Stimulated activated CD4-positive, alpha-beta T cell treated with anti-CD3 and anti-CD28 coated beads, Interleukin-1b, Interleukin-23, amount 100 ng/mL, for 1 hour (primary cell): ENCODE measurements at places on chromosomes 2 and 18.

- no peak for DNase-seq
These were observed 124.2 kb downstream of the CBLN2 start for GRCh38 chr18:72419914-72420313.

DNA sequence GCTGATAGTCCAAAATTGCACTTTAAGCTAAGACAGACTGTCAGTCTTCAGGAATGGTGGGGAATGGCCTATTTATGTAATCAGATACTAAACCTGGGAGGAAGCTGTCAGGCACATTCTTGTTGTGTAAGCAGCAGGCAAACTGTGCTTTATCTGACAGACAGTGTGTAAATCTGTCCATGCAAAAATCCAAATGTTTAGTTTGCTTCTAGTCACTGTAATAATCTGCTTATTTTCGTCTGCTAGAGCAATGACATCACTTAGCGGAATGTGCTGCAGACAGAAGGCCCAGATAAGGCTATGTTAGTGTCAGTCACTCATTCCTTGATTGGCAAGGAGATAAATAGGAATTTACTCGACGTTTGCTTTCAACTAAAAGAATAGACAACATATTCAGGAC lies 263.5 kb downstream of the ZNF407 start:
- no peak for DNase-seq

GRCh38 chr18:6476190-6476589 lies 61.5 kb upstream of the L3MBTL4 start:
- no peak for DNase-seq

DNA sequence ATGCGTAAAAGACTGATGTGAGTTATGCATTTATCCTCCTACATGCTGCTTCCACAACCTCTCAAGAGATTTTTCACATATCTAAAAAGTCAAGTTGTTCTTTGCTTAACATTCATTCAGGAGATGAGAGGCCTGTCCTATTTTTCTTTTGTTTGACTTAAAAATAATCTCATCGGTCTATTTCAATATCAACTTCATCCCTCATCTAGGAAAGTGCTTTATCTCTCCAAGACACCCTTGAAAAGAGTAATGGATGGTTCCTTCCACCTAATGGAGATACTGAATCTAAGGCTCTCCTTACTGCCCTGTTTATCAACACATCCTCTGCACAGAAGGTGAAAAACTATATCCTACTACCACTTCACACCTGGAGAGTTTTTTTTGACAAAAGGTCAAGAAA lies 2.4 kb downstream of the NFE2L2 start:
- DNase-seq, result no peak

DNA sequence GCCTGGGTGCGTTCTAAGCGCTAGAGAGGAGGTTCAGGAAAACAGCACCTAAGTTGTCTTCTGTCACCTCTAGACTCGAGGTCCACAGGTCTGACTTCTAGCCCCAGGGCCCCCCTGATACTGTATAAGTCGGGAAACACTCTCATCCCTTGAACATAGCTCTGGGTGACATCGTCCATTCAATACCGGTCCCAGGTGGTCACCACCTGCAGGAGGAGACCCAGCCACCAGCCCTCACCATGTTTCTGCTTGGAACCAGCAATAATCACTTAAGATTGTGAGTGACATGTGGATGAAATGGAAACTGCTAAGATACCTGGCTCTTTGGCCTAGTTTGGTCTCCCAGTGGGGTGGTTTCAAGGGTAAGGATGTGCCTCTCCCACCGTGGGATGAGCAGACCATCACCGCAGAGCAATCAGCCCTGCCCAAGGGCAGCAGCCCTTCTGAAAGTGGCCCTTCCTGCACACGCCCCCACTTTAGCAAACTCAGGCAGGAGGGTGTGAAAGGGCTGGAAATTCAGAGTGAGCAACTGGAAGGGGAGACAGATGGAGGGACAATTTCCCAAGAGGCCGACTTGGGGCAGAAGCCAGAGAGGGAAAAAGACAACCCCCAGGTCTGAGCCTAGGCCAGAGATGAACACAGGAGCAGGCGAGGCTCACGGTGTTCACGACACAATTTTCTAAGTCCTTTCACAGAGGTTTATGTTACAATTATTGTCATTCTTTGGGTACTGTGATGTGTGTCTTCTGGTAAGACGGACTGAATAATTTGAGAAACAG lies 95.2 kb downstream of the ZNF516 start:
- DNase-seq, result no peak

- DNase-seq, result no peak
These were observed 12.0 kb downstream of the LIPG start for GRCh38 chr18:49573835-49574234.

DNA sequence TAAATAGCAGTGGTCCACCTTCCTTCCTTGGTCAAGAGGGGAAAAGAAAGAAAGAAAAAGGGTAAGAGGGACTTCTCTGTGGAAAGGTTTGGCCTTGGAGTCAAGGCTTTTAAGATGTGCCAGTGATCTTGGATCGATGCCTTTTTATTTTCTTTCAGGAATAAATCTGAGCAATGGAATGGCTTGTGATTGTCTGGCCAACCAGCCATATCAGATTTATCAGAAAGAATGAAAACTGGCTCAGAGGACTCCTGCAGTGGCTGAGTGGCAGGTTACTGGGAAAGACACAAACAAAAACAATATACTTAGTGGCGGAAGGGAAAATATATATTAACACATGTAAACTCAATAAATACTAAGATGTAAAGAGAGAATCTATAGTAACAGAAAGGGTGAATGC lies 4.3 kb downstream of the ERBB4 start:
- no peak for DNase-seq

DNA sequence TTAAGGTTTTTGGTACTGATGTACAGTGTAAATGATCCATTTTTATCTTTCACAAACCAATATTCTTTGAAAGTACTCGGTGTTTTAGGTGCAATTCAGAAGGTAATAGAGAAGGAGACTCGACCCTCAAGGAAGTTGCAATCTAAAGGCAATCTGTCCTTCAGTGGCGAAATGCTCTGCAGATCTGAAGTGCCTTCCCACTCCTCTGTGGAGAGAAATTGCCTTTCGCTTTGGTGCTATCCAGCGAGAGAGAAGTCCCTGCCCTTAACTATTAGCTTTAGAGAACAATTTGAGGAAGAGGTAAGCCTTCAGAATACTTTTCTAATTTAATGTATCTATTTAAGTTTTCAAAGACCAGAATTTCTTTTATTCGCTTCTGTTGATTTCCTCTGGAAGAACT lies 371.8 kb upstream of the FANCL start:
- DNase-seq, result no peak

- no peak for DNase-seq
These were observed 442.4 kb downstream of the EPHA4 start for GRCh38 chr2:221129657-221130056.

GRCh38 chr2:229660951-229661350 lies 53.4 kb downstream of the DNER start:
- DNase-seq, result no peak

DNA sequence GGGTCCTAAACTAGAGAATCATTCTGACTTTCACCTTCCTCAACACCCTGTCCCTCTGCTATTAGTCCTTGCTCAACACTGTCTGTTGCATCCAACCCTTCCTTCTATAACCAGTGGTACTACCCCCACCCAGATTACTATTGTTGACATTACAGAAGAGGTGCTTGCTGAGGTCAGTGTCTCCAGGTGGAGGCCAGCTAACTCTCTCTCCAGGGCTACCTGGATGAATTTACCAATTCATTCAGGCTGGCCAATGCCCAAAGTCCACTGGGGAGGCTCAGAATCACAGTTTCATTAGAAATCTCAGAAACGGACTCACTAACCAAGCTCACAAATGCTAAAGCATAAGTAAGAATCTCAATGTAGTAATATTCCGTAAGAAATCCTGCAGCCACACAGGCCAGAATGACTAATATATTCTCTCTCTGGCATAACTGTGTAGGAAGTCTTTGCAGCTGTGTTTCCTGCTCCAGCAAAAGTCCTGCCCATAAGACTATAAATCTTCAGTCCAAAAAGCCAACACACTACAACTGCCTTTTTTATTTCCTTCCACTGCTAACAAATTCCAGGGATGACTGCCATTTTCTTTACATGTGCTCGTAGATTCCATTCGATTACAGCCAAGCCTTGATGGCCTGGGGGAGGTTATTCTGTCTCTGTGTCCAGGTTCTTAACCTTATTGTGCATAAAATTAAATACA lies 10.0 kb upstream of the TTR start:
- no peak for DNase-seq

DNA sequence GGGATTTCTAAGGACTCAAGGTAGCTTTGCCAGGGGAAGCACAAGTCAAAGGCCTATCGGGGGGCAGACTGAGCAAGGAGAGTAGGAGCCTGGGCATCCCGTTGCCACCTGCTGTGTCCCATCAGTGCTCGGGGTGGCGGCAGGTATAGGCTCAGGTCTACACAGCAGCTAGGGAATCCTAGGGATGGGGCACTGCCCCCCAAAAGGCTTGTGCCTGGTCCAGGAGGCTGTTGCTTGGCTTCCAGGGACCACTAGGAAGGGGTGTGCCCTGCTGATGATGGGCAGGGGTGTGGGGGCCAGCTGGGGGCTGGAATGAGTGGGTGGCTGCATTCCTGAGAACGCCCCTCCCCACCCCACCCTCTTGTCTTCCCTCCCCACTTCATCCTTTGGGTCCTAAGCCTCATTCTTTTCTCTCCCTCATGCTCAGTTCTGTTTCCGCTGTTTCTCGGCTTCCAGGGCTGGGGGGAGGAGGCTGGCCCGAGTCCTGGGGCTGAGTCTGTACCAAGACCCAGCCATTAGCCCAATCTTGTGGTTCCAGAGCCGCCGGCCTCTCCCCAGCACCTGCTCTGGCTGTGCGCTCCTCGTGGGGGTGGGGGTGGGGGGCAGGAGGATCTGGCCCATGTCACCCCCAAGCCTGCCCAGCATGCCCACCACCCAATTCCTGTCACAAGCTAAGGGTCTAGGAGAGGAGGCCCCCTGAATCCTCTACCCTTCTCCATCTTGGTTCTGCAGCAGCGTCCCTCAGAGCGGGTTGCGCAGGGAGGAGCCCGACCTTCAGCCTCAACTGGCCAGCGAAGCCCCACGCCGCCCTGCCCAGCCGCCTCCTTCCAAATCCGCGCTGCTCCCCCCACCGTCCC lies 12.8 kb downstream of the SPEG start:
- DNase-seq, result no peak

GRCh38 chr2:196823750-196824522 lies 14.8 kb upstream of the C2orf66 start:
- DNase-seq, result no peak

DNA sequence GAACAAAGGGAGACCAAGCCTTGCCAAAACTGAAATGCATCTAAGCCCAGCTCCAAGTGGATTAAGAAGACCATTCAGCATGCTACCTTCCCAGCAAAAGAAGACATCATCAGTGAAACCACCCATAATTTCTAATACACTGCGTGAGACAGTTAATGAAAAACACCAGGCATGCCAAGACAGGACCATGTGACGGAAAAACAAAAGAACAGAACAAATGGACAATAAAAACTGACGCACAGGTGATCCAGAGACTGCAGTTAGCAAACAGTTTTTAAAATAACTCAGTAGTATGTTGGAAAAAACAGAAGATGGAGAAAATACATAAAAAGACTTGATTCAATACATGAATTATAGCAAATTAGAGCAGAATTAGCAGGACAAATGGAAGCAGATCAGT lies 15.3 kb downstream of the FAM168B start:
- no peak for DNase-seq

DNA sequence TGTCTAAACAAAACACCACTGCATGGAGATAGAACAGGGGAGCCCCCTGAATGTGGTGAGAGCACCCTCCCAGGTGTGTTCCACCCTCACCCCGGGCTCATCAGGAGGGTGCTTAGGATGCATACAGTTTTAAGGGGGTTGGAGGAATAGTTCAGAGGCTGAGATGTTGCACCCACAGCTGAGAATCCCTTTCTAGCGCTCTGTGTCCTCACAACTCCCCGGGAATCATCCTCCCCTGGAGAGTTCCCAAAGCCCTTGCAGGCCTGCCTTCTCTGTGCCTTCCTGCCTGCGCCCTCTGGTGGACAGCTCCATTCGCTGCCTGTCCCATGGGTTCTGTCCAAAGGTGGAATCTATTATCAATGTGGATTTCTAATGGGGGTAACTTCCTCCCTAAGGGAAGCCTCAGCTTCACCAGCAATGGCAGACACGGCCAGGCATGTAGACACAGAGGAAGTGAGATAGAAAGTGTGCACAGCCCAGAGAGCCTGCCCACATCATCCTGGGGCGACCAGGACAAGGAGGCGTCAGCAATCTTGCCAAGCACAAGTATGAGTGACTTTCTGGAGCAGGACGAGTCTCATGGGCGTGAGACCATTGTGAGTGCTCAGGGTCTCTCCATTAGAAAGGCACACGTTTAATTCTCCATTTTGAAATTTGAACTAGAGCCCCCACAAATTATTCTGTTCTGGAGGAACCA lies 1.2 kb upstream of the UGT1A5 start:
- peak; percentile 30 for DNase-seq

DNA sequence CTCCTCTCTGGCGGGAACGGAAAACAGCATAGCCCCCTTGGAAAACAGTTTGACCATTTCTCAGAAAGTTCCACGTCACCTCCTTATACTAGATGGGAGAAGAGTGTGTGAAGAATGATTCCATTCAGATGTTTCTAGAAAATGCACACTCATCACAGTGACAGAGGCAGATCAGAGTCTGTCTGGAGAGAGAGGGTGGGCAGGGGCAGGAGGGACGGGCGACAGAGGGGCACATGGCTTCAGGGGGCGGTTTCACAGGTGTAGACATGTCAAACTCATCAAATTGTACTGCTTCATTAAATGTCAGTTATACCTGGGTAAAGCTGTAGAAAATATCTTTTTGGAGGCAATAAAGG lies 88.8 kb upstream of the TAF1B start:
- no peak for DNase-seq

GRCh38 chr2:27723372-27724144 lies 48.0 kb upstream of the MRPL33 start:
- DNase-seq, result no peak

- DNase-seq, result no peak
These were observed 10.3 kb upstream of the GPR17 start for GRCh38 chr2:127635380-127636237.

- DNase-seq, result no peak
These were observed 217.2 kb downstream of the DOK6 start for GRCh38 chr18:69617888-69618287.

DNA sequence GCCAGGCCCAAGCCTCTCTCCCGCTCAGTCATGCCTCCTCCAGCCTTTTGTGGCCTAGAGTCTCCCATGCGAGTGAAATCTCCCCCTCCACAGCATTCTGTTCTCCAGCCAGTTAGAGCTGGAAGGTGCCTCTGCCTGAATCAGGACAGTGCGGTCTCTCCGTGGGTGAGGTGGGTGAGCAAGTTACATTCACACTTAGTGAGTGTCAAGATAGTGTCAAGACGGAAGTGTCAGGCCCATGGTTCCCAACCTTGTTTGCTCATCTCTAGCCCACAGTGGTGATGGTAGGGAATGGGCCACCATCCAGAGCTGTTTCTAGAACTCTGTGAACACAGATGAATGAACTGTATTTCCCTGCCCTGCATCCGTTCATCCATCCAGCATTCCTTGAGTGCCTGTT lies 59.5 kb downstream of the LPIN1 start:
- no peak for DNase-seq

DNA sequence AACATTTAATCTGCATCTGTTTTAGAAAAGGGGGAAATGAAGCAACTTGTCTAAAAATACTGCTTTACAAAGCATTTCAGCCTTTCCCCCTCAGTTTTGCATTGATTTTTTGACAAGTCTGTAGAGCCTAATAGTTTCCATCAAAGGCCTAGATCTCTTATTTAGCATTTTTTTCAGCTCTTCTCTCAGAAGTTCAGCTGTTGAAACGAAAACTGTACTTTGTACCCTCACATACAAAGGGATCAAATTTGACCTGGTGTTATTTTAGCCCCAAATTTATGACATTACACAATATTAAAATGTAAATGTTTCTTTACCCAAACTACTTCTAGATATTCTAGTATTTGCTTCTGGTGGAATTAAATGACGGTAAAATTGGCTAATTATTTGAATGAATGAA lies 13.0 kb downstream of the YPEL5 start:
- no peak for DNase-seq
